ENCODE measurements at places on chromosomes 3 and 15. TPM values are rescaled to one million over a fixed set of nuclear protein-coding genes. Genes with fewer than 3 reads are reported as not detected.

HGD gene
- total RNA-seq, result not detected

FANCD2OS gene
- not detected for total RNA-seq

DPPA4 gene
- total RNA-seq, result not detected

DPH3 gene
- total RNA-seq, result 19.2 TPM

OIP5 gene
- total RNA-seq, result 0.22 TPM
